ENCODE measurements at places on chromosomes 6 and 20.

GRCh38 chr20:24752612-24753011 lies 196.5 kb upstream of the CST7 start:
- DNase-seq, result no peak

- no peak for DNase-seq
These were observed 245.1 kb downstream of the FOXA2 start for GRCh38 chr20:22339091-22339881.

- DNase-seq, result no peak
These were observed 259.2 kb downstream of the UTRN start for GRCh38 chr6:144544266-144544830.

GRCh38 chr20:11799281-11799684 lies 118.4 kb upstream of the BTBD3 start:
- no peak for DNase-seq

DNA sequence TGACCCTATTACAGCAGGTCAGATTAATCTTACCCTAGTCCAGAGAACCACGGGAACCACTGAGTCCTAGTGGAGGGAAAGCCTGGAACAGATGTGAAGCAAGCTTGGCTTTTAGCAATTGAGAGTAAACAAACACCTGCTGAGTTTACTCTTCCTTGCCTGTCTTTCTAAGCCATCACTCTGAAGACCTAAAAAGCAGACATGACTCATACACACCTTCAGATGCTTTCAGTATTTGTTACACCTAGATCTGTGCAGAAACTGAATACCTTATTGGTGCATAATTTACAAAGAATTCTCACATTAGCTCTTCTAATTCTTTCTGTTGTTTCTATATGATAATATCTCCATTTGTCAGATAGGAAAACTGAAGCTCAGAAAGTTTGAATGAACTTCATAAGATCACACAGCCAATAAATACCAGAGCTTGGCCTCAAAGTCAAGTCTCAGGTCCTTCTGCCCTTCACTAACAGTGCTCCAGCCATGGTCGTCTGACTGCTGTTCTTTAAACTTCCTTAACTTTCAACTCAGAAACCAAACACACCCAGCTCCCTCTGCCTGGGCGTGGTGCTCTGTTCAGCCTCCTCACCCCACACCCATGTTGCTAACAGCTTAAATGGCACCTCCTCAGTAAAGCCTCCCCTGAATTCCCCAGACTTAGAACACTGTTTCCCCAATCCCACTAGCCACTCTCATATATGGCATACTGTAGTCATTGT lies 8.6 kb upstream of the GABBR1 start:
- DNase-seq, result no peak

DNA sequence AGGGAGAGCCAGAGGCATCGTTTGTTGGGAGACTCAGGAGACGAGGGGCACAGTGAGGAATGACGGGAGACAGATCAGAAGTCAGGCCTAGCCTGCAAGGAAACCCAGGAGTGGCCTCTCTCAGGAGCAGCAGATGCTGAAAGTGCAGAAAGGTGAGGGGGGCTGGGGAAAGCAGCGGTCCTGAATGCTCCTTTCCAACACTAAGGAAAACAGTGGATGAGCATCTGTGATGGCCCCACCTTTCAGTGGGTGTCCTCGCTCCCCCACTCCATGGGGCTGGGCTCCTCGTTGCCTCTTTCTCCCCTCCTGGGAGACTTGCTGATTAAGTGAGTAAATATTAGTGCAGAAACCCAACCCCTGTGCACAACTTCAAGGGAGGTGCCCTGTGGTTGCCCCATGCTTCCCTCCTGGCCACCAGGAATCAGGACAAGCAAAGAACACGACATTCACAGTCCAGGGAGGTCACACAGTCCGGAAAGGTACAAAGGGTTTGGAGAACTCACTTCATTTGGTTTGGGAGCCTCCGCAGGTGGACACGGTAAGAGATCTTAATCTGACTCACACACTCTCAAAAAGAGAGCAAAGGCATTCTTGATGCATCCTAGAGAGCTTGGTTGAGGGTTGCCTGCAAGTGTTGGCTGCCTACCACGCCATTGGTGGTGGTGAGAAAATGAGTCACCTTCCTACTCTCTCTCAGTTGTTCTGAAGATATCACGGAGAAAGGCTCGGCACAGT lies 9.7 kb upstream of the BPIFB1 start:
- no peak for DNase-seq

DNA sequence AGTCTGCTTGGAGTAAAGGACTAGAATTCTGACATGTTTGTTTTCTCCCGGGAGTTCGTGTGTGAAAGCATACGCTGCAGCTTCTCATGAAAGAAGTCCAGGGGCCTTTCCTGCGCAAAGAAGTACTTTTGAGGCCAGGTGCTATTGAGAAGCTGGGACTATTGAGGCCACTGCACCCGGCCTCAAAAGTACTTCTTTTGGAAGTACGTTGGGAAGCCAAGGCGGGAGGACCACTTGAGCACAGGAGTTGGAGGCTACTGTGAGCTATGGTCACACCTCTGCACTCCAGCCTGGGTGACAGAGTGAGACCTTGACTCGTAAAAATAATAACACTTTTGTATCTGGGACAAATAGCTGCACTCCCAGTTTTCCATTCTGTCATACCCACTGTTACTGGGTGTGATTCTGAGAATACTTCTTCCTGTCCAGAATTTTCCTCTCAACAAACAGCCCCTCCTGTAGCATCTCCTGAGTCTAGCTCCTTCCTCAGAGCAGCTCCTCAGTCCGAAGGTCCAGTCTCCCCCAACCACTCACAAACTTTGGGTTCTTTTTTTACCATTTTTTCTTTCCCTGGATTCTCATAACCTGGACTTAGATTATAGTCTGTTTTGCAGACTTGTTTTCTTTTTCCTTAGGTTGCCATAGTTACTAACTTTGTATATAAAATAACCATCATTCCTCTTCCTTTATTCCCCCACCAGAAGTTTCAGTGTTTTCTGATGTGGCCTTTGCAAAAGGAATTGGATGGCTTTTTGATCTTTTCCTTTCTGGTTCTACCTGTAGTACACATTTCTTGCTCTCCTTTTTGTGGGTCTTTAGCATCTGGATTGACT lies 12.7 kb downstream of the STK35 start:
- DNase-seq, result no peak

- DNase-seq, result no peak
These were observed 11.9 kb downstream of the GPX5 start for GRCh38 chr6:28537509-28538140.

DNA sequence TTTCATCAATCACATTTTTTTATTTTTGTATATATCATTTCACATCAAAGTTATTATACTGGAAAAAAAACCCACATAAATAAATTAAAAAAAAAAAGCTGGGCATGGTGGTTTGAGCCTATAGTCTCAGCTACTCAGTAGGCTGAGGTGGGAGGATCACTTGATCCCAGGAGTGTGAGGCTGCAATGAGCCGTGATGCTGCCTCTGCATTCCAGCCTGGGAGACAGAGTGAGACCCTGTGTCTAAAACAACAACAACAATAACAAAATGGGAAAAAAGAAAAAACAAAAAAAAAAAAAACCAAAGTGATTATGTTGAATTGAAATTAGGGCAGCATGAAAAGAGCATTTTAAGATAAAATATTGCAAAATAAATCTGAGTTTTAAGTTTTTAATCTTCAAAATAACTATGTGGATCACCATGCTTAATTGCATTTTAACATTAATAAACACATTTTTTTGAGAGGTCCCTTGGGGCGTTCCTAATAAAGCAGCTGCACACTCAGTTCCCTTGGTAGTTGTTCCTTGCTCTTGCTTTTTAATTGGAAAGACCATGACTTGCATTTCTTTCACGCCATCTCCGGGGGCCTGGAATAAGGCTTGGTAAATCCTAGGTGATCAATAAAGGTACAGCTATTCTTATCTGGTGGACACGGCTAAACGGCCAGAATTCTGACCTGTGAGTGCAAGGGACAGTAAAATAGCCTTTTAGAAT lies 15.1 kb downstream of the NOX3 start:
- DNase-seq, result no peak

DNA sequence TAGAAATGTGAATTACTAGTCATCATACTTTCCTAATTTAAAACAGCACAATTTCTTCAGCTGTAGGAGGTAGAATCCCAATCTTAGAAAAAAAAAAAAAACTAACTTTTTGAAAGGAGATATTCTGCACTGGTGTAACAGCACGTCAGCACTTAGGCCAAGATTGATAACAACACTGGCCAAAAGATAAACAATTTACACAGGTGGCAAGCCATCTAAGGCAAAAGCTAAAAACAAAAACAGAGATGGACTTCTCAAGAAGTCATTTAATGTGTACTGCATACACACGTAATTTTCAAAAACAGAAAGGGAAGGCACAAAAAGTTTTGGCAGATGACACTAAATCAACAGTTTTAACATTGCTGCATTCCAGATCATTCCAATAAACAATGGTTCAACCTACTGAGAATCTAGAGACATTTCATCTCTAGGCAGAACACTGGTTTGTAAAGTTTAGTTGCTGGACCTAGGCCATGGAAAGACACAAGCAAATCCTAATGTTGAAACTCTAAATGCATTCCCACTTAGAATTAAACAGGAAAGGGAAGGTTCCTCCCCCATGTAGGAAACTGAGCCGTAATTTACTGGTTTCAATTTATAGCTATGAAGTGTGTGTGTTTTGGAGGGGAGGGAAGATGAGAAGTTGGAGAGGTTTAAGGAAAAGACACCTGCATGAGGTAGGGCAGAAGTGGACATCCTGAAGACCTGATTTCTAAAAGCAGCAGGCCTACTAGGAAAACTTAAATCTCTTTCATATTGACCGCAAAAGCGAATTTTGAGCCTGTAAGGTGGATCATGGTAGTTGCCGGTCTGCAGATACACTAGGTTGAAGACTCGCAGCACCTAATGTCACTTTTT lies 1.3 kb downstream of the GCLC start:
- DNase-seq, result no peak

DNA sequence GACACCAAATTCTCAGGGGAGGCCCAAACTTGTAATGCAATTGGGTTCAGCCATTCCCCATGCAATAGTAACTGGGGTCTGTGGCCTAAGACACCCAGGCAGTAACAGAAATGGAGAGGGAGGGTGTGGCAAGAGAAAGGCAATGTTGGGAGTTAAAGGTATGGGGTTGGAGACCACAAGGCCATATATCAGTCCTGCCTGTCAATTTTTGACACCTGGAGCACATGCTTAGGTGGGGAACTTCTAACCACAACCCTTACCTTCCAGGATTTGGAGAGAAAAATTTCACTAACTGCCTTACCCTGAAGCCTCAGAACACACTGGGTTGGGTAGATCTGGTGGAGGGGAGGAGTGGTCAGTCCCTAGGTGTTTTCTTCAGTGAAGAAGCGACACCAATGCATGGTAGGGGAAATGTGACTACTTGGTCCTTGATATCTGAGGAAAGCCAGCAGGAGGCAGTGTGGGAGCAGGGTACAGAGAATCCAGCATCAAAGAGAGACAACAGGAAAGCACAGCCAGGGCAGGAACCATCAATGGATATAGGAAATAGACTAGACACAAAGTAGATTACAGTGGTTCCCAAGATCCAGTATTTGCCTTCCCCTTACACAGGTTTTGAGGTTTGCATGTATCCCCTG lies 6.8 kb upstream of the USP49 start:
- peak; percentile 9 for DNase-seq

DNA sequence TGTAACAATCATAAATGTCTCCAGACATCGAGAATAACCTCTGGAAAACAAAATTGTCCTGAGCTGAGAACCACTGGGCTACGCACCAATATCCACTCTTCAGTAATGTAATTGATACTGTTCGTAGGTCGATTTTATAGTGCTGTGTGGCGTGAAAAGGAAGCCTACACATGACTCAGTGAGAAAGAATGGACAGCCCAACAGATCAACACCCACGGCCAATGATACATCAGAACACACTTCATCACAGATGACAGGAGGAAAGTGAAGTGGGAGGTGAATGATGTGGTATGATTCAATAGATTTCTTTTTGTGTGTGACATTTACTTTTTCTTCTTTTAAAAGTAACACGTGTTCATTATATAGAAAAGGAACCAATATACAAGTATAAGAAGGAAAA lies 93.5 kb downstream of the RPS12 start:
- DNase-seq, result no peak

Measured in stimulated activated CD4-positive, alpha-beta T cell treated with anti-CD3 and anti-CD28 coated beads, Interleukin-1b, Interleukin-23, amount 100 ng/mL, for 1 hour (primary cell).